ENCODE measurements at places on chromosomes 16 and 17.
A peak's percentile ranks its signal among the peaks of the same experiment; 100 is the strongest.

DNA sequence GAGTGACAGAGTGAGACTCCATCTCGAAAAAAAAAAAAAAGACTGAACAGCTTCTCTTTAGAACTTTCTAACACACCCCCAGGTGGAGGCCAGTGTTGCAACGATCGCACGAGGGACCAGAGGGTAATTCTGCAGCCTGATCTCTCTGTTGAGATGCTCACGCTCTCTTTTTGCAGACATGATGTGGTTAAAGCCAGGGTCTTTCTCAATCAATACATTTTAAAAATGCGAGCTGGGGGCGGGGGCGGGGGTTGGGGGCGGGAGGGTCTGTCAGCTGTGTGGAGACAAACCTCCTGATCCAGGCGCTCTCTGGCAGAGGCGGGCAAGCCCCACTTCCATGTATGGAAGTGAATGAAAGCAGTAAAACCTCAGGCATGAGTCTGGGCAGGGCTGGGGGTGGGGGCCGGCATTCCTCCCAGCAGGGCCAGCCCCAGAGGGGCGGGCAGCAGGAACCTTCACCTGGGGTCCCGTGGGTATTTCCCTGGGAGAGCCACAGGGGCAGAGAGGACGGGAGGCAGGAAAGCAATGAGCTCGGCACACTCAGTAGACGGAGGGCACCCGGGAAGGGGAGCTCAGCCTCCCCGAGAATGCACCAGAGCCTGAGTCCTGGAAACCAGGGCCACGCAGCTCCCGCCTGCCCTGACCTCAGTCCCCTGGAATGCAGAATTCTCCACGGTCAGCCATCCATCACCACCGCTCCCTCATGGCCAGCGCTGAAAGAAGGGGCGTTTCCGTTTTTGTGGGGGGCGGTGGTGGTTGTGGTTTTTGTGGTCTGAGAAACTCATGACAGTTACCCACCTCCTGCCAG lies 28.0 kb downstream of the NXN start:
- peak; percentile 95 for DNase-seq

- DNase-seq, result no peak
Observed at GRCh38 chr16:10562361-10562899, 18.0 kb downstream of the EMP2 start.

- DNase-seq, result no peak
Observed at GRCh38 chr16:11611871-11612664, 25.3 kb upstream of the LITAF start.

DNA sequence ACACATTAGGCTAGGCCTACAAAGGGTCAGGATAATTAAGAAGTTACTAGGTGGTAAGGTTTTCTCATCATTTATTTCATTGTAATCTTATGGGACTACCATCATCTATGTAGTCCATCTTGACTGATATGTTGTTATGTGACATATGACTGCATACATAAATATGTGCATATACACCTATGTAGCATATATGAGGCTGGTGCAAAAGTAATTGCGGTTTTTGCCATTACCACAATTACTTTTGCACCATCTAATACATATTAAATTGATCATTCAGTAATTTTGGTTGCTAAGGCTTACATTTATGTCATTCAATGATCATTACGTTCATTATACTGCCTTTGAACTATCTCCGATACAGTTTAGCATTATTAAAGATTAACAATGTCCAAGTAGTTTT lies 167.8 kb upstream of the AXIN2 start:
- no peak for DNase-seq

- peak; percentile 53 for DNase-seq
Observed at GRCh38 chr16:57203451-57203850, 17.3 kb downstream of the RSPRY1 start.

DNA sequence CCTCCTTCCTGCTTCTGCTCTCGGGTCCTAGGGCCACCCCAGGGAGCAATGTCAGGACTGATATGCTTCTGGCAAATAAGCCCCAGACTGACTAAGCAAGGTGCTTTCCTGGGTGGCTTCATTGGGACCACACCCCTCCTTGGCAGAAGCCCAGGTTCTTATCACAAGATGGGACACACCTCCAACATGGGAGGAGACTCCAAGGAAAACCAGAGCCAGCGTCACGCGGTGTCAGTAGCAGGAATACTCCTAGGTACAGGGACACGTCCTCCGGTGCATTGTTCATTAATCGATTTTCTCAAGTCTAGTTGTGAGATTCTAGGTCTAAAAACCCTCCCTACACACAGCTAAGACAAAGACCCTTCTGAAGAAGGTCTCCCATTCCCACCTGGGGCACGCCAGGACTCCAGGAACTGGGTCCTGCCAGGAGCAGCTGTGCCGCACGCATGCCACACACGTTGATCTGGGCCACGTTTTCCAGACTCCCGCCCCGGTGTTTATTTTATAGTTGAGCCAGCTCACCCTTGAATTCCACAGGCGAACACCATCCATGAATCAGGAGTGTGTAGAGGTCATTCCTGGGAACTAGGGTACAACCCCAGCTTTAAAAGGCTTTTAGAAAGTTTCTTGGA lies 30.8 kb downstream of the FA2H start:
- DNase-seq, result peak; percentile 71
